Germinal center (tissue), 1 donor: ENCODE measurements at places on chromosomes 3 and 15.
A peak's percentile ranks its signal among the peaks of the same experiment; 100 is the strongest.

GRCh38 chr15:69060744-69061143, 46.2 kb downstream of the NOX5 start:
- DNase-seq, result peak; percentile 48

GRCh38 chr15:54566654-54567053, 588.4 kb downstream of the UNC13C start:
- DNase-seq, result no peak

DNA sequence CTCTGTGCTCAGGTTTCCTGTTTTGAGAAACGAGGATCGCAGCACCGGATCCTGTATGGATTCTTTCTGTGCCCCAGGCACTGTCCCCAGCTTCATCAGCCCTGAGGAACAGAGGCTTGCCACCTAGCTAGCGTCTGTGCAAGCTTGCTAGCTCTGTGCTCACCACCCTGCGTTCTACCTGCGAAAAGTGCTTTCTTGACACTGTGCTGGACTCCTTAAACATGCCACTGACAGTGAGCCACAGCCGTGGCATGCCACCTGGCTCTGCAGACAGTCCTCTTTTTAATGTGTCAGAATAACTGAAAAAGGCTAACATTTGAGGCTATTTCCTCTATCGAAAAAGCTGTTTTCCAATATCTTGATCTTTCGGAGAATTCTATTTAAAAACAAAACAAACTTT, 1.4 kb downstream of the PGPEP1L start:
- no peak for DNase-seq

- DNase-seq, result no peak
Measured at GRCh38 chr3:41846850-41847249, 115.1 kb downstream of the ULK4 start.

DNA sequence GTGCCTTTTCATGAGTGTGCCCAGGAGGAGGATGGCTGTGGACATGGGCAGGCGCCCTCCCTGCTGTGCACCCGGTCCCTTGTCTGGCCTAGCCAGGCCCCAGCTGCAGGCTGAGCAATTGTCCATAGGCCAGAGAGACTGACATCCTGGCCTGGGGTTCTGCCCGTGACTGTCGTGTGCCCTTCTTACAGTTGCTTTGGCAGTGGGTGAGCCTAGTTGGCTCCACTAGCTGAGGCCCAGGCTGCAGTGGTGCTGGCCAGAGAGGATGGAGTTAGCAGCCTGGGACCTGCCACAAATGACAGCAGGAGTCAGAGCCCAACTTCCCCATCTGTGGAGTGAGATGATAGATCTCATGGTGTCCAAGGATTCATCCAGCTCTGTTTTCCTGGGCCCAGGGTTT, 9.0 kb upstream of the CHRNB4 start:
- DNase-seq, result no peak

GRCh38 chr15:52093167-52093538, 19.4 kb downstream of the BCL2L10 start:
- DNase-seq, result no peak

GRCh38 chr3:11168881-11169805, 14.8 kb downstream of the HRH1 start:
- no peak for DNase-seq

- no peak for DNase-seq
Measured at GRCh38 chr3:64342940-64343688, 117.8 kb upstream of the PRICKLE2 start.

DNA sequence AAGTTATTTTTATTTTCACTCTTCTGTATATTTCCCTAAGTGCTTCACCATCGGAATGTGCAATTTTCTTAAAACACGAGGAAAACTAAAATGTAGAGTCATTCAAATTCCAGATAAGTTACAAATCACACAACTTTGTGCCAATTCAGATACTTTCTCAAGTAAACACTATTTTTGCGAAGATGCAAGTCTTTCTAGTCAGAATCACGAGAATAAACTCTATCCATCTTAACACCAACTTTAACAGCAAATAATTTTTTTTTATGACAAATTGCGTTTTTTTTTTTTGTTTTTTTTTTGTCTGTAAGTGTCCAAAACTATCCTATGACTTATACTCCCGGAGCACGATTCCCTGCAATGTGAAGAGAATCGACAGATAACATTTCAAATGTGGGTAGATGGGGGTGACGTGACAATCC, 1.3 kb downstream of the STAG1 start:
- DNase-seq, result no peak

DNA sequence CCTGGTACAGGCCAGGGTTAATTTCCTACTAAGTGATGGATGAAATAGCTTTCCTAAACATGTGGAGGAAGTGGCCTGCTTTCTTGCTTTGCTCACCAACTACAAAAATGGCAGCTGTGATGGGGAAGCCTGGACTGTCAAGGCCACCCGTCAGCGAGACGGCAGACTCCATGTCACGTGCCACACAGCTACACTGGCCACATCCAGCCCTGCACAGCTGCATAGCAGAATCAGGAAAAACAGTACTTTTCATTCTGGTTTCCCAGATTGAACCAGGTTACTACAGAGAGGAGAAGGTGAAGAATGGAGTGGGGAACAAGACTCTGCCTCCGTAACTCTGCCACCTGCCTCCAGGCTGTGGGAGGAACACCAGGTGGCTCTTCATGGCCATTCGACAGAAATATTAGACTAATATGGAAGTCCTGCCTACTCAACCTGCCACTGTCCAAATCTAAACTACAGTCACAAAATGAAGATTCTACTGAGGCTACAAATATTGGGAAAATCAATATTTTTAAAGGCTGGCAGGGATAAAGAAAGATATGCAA, 174.3 kb downstream of the MAGI1 start:
- DNase-seq, result no peak

DNA sequence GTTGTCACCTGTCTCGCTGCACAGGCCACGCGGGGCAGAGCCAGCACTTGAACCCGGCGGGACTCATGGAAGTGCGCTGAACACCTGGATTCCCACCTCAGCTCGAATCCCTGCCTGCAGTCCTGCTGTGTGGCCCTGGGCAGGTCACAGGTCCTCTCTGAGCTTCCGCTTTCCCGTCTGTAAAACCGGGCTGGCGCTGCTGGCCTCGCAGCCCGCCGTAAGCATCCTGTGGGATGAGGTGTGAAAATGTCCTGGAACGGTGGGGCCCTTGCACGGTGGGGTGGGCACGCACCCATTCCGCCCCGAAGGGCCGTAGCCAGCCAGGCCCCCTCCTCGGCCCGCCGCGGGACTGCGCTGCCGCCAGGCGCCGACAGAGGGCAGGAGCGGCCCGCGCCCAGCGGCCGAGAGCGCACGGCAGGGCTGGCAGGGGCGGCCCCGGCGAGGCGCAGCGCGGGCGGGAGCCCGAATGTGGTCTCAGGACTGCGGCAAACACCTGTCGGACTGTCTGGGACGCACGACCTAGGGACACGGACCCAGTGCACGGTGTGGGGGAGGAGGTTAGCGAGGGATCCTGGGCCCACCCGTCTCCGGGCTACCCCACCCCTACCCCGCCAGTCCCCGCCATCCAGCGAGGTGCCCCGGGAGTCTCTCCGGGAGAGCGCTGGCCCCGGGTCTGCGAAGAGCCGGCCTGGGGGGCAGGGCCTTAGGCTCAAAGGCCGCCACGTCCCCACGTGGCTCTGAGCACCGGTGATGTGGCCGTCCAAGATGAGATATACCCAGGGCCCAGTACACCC, 40.4 kb downstream of the DNAJB8 start:
- peak; percentile 86 for DNase-seq

GRCh38 chr3:169662132-169662842, 1.2 kb downstream of the MECOM start:
- DNase-seq, result peak; percentile 78

- DNase-seq, result no peak
Measured at GRCh38 chr15:45795440-45796069, 160.7 kb downstream of the SQOR start.

- DNase-seq, result no peak
Measured at GRCh38 chr3:17035033-17035432, 150.3 kb downstream of the PLCL2 start.

GRCh38 chr3:140545756-140546155, 132.1 kb upstream of the TRIM42 start:
- no peak for DNase-seq

- DNase-seq, result no peak
Measured at GRCh38 chr3:145058483-145058882, 1086.9 kb downstream of the DIPK2A start.

DNA sequence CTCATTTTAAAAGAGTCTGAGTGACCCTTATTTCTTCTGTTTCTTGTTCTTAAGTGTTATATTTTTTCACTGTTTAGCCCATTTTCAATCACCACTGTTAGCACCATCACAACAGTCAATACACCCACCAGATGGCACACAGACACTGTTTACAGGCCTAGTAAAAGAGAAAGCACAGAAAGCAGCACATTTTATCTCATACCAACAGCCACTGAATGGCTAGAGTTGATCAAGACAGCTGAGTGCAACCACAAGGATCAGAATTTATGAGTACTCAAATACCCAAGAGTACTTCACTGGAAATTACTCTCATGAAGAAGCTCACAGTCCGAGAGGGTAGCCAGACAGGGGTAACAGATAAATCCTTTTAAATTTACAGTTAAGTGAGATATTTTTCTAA, 127.0 kb downstream of the TFDP2 start:
- no peak for DNase-seq

- no peak for DNase-seq
Measured at GRCh38 chr3:148873977-148874376, 8.9 kb downstream of the CPA3 start.

DNA sequence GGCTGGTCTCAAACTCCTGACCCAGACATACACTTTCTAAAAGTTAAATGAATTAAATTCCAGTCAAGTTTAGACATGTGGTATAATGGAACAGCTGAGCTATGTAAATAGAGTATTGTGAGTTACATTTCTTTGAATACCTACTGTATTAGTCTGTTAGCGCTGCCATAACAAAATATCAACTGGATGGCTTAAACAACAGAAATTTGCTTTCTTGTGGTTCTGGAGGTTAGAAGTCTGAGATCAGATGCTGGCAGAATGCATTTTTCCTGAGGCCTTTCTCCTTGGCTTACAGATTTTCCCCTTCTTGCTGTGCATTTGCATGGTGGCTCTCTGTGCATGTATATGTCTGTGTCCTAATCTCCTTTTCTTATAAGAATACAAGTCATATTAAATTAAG, 101.5 kb upstream of the TGFBR2 start:
- DNase-seq, result no peak

- DNase-seq, result no peak
Measured at GRCh38 chr3:138124188-138124587, 8.0 kb downstream of the A4GNT start.

DNA sequence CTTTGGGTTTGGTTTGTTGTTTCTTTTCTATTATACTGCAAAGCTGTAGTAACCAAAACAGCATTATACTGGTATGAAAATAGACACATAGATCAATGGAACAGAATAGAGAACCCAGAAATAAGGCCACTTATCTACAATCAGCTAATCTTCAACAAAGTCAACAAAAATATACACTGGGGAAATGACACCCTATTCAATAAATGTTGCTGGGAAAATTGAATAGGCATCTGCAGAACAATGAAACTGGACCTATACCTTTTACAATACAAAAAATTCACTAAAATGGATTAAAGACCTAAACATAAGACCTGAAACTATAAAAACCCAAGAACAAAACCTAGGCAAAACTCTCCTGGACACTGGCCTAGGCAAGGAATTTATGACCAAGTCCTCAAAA, 52.9 kb downstream of the TLNRD1 start:
- DNase-seq, result no peak

DNA sequence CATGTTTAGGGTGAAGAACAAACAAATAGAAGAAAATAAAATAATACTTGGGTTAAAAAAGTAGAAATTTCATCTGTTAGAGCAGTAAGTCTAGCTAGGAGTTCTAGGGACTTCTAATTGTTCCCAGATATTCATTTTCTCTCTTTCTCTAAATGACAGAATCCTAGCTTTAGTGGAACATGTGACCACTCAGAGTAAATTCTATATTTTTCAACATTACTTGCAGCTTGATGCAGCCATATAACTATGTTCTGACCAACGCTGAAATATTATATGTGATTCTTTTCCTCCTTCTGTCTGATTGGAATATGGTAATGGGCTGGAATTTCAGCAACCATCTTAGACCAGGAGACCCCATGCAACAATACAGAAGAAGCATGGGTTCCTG, 8.1 kb downstream of the PTX3 start:
- no peak for DNase-seq
